NCI-H1694 treated with DMSO at 0.1 percent for 48 hours (cell line): ENCODE measurements at places on chromosomes 1 and 21.

GRCh38 chr21:37683396-37684114 lies 232.7 kb downstream of the KCNJ6 start:
- DNase-seq, result no peak

DNA sequence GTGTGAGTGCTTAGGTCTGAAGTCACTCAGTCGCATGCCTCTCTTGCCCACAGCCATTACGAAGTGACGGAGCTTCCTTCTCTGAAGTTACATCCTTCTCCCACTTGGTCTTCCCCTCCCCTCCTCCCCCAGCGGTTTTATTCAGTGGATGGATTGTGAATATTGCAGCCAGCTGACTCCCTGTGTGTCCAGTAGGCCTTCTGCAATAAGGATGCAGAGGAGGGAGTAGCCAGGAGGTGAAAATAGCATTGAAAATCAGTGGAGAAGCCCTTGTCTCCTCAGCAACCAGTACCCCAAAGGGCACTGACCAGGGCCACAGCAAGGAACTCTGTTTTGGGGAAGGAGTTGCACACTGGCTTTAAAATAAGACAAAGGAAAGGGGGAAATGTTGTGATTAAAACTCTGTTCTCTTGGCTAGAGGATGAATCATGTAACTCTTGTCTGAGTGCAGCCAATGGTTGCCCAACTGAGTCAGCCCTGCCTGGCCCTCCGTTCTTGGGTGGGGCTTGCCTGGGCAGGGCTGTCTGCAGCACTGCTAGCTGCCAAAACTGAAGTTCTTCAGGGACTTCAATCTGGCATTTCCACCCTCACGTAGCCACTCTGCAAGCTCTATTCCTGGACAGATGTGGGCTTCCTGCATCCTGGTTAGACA lies 4.3 kb downstream of the S100A10 start:
- no peak for DNase-seq

- DNase-seq, result no peak
Measured at GRCh38 chr1:220368352-220369265, 96.4 kb upstream of the RAB3GAP2 start.

DNA sequence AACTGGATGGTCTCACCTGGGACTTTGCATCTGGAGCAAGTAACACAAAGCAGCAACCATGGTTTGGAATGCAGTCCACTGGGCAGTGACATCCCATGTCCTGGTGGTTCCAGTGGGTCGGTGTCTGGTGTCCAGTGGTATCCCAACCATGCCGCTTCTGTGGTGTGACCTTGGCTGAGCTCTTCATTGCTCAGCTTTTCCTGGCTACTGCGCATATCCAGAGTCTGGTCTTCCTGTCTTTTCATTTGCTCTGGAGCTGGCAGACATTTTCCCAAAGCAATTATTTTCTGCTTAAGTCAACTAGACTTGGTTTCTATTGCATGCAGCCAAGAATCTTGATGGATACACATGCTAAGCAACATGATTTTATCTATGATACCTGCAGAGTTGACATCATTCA lies 28.4 kb upstream of the CD2 start:
- DNase-seq, result no peak

- no peak for DNase-seq
Measured at GRCh38 chr1:93566227-93566626, 115.4 kb downstream of the BCAR3 start.

DNA sequence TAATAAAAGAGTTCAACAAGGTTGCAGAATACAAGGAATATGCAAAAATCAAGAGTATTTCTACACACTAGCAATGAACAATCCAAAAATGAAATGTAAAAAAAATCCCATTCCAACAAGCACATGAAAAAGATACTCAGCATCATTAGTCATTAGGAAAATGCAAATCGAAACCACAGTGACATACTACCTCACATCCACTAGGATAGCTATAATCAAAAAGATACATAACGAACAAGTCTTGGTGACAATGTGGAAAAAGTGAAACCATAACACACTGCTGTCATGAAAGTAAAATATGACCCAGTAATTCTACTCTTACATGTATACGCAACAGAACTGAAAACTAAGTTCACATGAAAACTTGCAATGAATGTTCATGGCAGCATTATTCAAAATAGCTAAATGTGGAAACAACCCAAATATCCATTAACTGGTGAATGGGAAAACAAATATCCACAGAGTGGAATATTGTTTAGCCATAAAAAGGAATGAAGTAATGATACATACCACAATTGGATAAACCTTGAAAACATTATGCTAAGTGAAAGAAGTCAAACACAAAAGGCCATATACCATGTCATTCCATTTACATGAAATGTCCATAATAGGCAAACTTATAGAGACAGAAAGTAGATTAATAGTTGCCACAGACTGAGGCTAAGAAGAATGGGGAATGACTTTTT lies 34.3 kb downstream of the PIK3R3 start:
- no peak for DNase-seq

DNA sequence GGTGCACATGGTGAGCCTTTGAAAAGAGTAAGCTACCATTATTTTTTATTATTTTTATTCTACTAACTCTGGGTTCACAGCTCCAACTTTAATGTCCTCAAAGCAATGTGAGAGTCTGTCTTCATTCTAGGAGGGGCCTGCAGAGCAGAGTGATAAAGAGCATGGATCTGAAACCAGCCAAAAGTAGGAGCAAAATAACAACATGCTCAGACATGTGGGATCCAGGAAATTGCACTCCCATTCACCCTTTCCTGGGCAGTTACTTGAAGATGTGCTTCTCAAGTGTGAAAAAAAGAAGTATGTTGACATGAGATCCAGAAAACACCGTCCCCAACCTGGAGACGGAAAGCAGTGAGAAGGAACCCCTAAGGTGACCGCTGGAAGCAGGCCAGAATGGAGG lies 8.7 kb upstream of the LIN28A start:
- DNase-seq, result no peak

GRCh38 chr21:46080171-46081021 lies 17.5 kb upstream of the COL6A2 start:
- no peak for DNase-seq

DNA sequence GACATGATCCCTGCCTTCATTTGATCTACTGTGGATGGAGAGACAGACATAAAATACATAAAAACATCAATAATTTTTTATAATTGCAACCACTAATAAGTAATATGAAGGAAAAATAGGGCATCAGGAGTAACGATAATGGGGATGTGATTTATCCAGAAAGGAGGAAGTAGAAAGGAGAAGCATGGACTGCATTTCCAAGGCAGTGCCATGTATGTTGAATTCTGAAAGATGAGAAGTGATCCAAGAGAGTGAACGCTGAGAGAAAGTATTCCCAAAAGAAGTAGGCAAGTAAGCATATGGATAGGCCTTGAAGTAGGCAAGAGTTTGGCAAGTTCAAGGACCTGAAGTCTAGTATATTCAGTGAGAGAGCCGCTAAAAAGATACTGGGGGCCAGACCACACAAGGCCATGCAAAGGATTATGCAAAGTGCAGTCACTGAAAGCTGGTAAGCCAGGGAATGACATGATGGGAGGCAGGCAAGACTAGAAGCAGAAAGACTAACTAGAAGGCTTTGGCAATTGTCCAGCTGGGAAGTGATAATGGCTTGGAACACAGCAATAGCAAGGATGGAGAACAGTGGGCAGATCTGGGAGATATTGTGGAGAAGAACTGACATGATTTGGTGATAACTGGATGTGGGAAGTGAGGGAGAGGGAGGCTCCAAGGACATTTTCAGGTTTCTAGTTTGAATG lies 85.9 kb downstream of the TM2D1 start:
- DNase-seq, result no peak

DNA sequence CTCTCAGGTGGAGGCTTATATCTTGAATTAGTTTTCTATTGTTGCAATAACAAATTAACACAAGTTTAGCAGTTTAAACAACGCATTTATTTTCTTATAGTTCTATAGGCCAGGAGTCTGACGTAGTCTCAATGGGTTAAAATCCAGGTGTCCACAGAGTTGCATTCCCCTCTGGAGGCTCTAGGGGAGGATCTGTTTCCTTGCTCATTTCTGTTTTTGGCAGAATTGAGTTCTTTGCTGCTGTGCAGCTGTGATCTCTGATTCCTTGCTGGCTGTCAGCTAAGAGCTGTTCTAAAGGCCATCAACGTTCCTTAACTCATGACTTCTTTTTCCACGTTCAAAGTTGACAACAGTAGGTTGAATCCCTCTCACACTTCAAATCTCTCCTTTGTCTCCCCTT lies 31.8 kb downstream of the S100A10 start:
- no peak for DNase-seq

GRCh38 chr1:156667610-156667967 lies 9.6 kb downstream of the NES start:
- DNase-seq, result no peak

GRCh38 chr1:21781815-21782348 lies 1.1 kb downstream of the USP48 start:
- DNase-seq, result no peak

DNA sequence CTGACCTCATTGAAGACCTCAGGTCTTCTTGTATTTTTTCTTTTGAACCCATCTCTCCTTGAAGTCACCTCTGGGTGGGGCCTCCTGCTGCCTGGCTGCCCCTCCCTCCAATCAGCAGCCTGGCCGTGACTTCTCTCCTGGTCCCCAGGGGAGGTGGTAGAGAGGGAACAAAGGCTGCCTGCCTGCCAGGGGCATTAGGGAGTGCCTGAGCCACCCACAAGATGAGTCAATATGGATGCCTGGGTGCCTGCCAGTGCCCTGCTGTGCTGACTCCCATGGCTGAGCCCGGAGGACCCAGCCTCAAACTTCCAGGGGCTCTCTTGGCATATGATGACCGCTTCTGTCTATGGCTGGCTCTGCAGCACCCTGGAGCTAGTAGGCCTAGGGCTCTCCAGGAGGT lies 5.3 kb upstream of the CDCP2 start:
- no peak for DNase-seq

- no peak for DNase-seq
Measured at GRCh38 chr1:53026254-53026653, 35.8 kb upstream of the PODN start.

- no peak for DNase-seq
Measured at GRCh38 chr21:31609081-31609480, 50.4 kb upstream of the SOD1 start.

DNA sequence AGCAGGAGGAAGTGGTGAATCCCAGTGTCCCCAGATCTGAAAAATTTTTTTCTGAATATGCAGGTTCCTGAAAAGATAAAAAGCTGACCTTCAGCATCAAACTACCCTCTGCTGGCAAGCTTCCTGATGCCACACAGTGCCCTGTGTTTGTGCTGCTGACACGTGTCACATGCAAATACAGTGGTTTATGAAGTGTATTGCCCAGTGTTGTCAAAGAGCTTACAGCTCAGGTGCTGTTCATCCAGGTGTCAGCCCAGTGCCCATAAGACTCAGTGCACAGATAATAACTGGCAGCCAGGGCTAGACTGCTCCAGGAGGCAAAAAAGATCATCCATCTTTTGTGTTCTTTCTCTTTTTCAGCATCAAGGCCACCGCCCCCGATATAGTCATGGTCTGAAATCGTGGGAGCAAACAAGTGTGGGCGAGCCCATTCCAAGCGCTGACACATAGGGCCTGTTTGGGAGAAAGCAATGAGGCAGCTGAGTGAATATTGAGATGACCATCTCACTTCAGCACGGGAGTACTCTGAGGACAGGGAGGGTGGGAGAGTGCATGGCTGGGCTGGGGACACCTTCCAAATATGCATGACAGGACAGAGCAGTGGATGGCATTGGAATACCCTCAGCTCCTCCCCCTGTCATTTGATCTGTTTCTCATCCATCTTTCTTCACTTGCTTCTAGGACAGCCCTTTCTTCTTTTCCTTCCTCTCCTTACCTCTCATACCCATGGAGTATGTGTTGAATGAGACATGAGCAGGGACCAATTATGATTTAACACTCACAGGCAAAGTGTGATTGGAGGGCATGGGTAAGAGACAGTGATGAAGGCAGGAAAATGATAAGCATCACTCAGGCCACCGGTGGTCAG lies 6.4 kb upstream of the KCNK1 start:
- DNase-seq, result no peak

- no peak for DNase-seq
Measured at GRCh38 chr21:46097336-46098293, at the start of gene COL6A2. Gene COL6A2 (plus strand): TSS chr21:46098112.

DNA sequence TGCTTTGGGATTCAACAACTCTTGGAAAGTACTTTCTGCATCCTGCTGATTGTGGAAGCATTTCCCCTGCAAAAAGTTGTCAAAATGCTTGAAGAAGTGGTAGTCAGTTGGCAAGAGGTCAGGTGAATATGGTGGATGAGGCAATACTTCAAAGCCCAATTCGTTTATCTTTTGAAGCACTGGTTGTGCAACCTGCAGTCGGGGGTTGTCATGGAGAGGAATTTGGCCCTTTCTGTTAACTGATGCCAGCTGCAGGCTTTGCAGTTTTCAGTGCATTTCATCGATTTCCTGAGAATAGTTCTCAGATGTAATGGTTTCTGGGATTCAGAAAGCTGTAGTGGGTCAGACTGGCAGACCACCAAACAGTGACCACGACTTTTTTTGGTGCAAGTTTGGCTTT lies 47.6 kb upstream of the GJA5 start:
- DNase-seq, result no peak

DNA sequence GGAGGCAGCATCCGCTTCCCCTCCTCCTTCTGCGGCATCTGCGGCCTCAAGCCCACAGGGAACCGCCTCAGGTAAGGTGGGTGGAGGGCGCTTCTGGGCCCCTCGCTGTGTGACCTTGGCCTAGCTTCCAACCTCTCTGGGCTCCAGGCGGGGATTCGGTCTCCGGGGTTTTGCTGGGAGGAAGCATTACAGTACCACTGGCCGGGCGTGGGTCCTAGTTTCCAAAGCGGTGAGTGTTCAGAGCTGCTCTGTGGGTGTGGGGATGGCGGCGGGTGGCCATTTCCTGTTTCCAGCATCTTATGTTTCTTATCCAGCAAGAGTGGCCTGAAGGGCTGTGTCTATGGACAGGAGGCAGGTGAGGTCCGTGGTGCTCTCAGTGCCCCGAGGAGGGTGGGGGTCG lies 11.6 kb downstream of the FAAH start:
- no peak for DNase-seq

- DNase-seq, result no peak
Measured at GRCh38 chr1:240284656-240285414, 193.2 kb downstream of the FMN2 start.

GRCh38 chr1:243513726-243514491 lies 258.1 kb downstream of the SDCCAG8 start:
- DNase-seq, result no peak
